ENCODE measurements at places on chromosomes 6 and 20.
A peak's percentile ranks its signal among the peaks of the same experiment; 100 is the strongest.

DNA sequence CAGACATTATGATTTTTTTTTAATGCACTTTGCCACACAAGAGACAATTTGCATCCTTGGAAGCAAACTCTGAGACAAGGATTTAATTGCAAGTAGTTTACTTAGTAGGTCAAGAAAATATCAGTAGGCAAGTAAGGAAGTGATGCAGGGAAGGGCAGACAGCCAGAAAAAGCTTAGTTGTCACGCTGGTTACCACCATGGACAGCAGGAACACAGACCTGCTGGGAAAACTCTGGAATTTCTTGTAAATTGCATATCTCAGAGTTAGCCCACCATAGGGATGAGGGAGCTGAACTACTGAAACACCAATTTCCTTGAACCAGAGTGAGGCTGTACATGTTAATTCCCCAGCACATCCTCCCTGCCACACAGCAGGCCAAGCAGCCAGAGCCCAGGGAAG, 92.7 kb downstream of the L3MBTL3 start:
- no peak for DNase-seq

GRCh38 chr6:74834967-74835366, 370.9 kb downstream of the COL12A1 start:
- DNase-seq = no peak

DNA sequence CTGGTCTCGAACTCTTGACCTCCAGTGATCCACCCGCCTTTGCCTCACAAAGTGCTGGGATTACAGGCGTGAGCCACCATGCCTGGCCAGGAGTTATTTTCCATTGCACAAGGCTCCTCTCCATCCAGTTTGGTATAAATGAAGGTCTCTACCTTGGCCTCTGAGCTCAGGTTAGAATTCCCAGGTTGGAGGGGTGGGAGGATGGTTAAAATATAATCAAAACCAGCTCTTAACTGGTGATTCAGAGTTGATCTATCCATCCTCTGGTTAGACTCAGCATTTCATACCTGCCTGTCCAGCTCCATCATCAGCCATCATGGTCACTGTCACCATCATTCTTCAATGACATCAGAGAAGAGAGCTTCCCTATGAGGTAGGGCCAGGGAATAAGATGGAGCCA, 2.6 kb upstream of the SLC22A7 start:
- DNase-seq = no peak

GRCh38 chr6:33633462-33634158, 12.5 kb downstream of the ITPR3 start:
- peak; percentile 60 for DNase-seq

DNA sequence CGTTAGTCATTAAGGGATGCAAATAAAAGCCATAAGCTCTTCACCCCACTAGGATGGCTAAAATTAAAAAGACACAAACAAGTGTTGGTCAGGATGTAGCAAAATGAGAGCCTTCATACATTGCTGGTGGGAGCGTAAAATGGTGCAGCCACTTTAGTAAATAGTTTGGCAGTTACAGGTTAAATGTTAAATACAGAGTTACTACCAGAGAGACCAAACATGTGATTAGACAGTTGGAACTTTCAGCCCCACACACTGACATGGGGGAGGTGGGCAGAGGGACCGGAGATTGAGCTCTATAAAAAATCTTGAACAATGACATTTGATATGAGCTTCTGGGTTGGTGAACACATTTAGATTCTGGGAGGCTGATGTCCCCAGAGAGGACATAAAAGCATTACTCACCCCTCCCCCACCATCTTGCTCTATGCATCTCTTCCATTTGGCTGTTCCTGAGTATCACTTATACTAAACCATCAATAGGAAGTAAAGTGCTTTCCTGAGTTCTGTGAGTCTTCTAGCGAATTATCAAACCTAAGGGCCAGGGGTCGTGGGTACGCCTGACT, 20.4 kb upstream of the ZNF318 start:
- no peak for DNase-seq

DNA sequence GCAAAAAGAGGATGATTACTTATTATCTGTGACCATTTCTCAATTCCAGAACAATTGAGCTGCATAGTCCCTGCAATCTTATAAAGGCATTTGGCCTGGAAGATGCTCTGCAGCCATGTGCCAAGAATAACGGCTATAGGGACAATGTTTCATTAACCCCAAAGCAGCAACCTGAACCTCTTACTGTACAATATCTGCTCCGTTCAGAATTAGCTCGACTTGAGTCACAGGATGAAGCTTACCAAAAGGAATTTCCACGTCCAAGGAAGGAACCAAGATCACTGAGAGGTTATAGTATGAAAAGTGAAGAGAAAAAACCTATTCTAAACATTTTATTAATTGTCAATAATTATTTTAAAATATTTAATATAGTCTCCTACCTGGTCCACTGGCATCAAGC, 167.3 kb upstream of the GMDS start:
- no peak for DNase-seq

- DNase-seq = peak; percentile 28
Observed at GRCh38 chr6:16712931-16713484, 48.3 kb downstream of the ATXN1 start.

DNA sequence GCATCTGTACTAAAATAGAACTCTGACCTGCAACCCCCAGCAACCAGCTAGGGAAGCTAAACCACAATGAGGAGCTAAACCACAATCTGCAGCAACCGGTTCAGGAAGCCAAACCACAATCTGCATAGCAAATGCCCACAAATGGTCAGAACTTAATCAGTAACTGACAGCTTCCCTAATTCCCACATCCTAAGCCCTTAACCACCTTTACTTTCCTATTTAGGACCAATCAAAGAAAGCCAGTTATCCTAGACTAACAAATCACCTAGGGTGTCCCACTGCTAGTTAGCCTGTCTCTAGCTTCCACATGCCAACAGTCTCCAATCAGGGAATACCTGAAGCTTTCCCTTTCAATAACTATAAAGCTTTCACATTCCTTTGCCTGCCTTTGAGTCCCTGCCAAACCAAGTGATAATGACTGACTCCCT, 424.6 kb upstream of the PTCHD4 start:
- no peak for DNase-seq

Data from stimulated activated CD4-positive, alpha-beta T cell treated with anti-CD3 and anti-CD28 coated beads, Interleukin-4, amount 100 ng/mL, for 1 hour (primary cell).